ENCODE measurements at places on chromosomes 2 and 18.

DNA sequence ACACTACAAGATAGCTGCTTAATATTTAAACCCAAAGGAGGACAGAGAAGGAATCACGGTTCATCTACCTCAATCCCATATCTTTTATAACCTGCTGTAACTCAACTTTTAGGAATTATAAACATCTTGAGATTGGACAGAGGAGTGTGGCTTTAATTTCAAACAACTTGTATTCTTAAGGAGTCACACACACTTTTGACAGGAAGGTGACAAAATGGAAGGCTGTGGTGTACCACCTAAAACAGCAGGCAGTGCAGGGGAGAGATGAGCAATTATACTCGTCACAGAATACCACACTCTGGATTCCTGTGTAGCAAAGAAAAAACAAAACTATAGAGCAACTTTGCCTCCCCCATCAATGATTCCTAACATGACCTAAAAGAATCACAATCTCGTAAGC lies 194.8 kb downstream of the ZEB2 start:
- peak; percentile 76 for DNase-seq

DNA sequence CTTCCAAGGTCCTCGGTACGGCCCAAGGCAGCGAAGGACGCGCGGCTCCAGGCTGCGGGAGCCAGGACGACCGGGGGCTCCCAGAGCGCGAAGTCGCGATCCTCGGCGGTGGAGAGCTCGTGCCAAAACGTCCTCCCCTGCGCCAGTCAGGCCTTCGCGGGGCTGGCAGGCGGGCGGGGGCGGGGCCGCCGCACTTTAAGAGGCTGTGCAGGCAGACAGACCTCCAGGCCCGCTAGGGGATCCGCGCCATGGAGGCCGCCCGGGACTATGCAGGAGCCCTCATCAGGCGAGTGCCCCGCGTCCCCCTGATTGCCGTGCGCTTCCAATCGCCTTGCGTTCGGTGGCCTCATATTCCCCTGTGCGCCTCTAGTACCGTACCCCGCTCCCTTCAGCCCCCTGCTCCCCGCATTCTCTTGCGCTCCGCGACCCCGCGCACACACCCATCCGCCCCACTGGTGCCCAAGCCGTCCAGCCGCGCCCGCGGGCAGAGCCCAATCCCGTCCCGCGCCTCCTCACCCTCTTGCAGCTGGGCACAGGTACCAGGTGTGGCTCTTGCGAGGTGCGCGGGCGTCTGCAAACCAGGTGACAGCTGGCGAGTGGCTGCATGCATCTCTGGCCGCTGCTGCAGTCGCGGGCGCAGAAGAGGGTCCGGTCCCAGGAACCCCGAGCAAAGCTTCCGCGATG lies at the start of gene CIDEA:
CIDEA (plus strand) TSS at position 226 of the 684 bp plus-strand sequence; CDS start at position 249, 23 bp downstream.
- no peak for DNase-seq

DNA sequence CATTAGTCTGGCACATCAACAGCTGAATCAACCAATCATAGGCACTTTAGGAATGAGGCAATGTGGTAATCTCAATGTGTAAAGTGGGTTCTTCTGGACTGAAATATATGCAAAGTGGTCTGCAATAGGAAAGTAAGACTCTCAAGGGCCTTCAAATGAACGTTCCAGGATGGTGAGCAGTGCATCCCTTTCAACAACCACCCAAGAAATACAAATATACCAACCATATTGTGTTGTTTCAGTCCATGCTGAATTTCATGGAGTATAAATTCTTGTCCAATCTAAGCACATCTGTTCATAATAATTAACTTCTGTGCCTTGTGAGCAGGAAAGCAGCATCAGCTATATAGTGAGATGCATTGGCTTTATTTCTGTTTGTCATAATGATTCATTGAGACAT lies 556.2 kb downstream of the THSD7B start:
- DNase-seq, result no peak

DNA sequence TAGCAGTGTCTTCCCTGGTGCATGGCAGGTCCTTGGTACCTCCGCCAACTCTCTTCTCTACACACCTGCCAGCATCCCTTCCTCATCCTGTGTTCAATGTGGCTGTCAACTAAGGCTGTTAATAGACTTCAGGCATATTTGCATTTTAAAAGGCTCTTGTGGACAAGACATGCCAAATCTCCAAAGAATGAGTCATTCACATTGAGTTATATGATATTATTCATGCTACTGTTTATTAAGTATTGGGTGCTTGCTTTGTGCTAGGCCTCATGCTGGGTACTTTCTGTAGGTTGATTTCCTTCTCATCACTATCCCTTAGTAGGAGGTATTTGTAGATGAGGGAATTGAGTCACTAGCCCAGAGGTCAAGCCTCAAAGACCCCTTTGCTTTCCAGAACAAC lies 5.2 kb downstream of the MYO1B start:
- DNase-seq, result no peak

GRCh38 chr2:158221063-158222020 lies 119.7 kb downstream of the UPP2 start:
- no peak for DNase-seq

DNA sequence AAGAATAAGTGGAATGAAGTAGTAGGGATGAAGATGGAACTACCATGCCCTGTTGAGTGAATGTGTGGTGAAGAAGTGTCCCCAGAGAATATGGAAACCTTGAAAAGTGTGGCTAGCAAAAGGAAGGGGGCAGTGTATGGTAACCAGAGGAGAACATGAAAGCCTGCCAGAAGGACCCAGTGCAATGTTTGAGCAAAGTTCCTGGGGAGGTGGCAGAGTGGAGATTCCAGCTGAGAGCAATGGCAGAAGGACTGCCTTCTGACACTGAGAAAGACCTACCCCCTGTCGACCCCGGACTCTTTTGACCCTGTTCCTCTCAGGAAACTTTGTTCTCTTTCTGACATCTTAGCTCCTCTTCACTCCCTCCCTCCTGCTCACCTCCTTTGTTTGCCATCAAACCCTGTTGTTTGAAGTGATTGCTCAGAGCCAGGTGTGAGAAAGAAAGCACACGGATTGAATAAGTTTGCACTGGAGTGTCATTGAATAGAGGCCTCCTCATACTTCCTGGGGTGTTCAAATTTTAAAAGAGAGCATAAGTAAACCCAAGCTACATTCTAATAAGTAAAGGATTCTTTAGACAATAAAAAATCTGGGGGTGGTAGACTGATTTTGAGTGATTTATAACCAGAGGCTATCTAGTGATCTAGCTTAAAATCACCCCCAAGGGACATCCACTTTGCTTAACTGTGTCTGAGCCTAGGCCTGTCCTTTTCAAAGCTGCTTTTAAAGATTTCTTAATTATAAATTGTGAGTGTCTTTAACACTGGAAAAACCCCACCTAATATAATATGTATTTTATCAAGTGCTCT lies 57.1 kb downstream of the TRIB2 start:
- DNase-seq, result no peak

GRCh38 chr2:19141234-19142004 lies 217.0 kb downstream of the OSR1 start:
- DNase-seq, result no peak

GRCh38 chr2:203599509-203599908 lies 64.4 kb upstream of the RAPH1 start:
- no peak for DNase-seq

DNA sequence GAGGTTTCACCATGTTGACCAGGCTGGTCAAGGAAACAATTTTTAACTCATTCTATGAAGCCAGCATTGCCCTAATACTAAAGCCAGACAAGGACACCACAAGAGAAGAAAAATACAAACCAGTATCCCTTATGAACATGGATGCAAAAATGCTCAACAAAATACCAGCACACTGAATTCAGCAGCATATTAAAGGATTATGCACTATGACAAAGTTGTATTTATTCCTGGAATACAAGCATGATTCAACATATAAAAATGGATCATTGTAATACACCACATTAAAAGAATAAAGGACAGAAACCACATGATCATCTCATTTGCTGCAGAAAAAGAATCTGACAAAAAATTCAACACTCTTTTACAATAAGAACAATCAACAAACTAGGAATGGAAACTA lies 138.7 kb downstream of the RAB3GAP1 start:
- DNase-seq, result no peak

GRCh38 chr2:100484390-100484789 lies 14.1 kb downstream of the NMS start:
- no peak for DNase-seq

- peak; percentile 34 for DNase-seq
Observed at GRCh38 chr2:207163053-207163755, 2.5 kb downstream of the KLF7 start.

DNA sequence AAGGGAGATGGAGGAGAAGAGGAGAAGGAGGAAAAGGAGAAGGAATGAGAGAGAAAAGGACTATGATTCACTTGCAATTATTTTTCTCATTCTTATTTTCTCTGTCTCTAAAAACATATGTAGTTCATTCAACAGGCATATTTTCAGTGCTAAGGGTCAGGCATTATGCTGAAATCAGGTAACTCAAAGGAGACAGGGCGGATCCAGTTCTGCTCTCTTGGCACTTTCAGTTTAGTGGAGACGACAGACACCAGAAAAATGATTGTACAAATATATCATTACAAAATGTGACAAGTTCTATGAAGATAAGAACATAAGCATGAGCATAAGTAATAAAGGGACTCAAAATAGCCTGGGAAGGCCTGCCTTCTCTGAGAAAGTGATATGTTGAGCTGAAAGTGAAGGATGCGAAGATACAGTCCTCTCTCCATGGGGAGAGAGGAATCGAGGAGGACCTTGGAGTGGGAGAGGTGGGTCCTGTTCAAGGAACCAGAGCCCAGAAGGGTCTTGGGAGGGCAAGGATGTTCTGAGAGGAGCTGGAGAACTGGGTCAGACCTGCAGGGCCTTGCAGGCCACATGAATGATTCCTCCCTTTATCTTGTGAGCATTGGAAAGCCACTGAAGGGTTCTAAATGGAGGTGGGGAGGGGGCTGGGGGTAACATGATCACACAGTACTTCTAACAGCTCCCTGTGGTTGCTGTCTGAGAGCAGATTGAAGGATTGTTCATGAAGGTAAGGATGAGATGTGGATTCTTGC lies 58.6 kb upstream of the TMEM17 start:
- DNase-seq, result no peak

DNA sequence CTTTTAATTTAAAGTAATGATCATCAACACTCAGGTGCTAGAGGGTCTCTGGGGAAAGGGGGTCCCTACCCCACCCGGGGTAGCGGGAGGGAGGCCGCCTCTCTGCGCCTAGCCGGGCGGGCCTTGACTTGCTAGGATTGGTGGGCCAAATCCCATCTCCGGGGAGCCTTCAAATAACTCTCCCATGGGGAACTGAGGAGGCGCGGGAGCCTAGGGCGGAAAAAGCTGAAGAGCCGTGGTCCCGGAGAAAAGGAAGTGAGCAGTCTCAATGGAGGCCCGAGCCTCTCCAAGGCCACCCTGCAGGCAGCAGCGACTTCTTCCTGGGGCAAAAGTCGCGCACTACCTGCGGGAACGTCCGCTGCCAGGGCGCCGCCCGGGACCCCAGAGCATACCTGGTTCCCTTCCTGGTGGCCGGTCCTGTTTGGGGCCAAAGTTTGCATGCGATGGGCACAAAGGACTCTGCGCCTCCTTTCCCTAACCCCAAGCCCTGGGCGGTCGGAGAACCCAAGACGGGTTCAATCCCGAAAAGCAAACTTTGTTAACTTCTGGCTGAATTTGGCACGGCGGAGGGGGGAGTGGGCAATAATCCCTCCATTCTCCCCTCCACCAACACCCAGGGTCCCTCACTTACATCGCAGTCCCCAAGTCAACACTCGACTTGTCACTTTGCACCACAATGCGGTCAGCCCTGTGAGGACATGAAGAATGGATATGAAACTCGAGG lies 13.6 kb downstream of the EN1 start:
- DNase-seq, result no peak

DNA sequence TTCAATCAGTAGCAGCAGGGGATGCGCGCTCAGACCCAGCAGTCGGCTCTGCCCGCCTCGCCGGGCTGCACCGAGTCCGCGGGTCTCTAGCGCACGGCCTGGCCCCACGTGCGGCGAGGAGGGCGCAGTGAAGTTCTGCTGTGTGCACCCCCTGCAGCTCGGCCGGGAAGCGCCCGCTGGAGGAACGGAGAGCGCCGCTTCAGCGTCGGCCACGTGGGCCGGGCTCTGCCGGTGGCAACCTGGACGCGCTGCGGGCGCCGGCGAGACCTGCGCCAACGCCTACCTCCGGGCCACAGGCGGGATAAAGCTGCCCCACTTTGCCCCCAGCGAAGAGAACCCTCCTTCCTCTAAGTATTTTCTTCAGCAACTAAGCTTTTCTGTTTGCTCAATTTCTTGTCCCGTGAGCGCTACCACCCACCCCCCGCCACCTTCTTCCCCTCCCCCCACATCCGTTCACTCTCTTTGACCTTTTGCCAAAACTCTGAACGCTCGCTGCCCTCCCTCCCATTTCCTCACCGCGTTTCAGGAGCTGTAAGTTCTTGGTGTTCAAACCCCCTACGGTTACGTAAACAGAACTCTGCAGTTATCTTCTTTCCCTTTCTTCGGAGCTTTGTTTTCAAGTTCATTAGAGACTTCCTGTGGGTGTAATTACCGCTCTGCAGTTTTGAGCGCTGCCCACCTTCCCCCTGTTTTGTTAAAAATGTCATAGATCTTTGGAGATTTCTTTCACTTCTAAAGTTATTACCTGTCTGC lies 42.6 kb upstream of the EDAR start:
- peak; percentile 56 for DNase-seq

- DNase-seq, result no peak
Observed at GRCh38 chr18:22678486-22678885, 254.6 kb upstream of the RBBP8 start.

DNA sequence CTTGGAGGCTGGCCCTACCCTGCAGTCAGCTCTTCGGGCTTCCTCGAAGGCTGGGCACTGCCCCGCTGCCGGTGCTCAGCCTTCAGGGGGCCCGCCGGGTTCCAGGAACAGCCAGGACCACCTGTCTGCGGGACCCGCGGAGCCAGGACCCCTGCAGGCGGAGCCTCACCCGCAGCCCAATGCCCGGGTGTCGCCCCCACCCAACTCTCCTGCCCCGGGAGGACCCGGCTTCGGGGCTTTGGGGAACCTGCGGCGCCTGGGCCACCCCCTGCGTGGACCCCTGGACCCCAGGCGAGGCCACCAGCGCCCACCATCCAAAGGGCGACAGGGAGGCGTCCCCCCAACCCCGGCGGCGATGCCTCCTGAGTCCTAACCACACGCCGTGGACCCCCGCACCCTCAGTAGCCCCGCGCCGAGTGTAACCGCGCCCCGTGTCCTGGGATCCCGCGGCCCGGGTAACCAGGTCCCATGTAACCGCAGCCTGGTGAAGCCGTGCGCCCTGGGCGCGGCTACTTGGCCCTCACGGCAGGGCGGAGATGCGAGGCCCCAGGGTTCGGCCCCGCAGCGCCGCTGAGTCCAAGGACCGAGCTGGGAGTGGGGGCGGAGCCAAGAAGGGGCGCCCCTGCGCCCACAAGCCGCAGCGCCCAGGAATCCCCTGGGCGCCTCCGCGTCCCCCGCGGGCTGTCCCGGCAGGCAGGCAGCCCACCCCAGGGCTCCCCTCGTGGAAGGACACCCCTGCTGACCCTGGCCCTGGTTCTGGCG lies 11.0 kb upstream of the UBE2F start:
- DNase-seq, result no peak
